ENCODE measurements at places on chromosomes 1 and 21. TPM values are rescaled to one million over a fixed set of nuclear protein-coding genes. Genes with fewer than 3 reads are reported as not detected.

Gene TMPRSS15
- not detected for total RNA-seq

Gene NPHS2
- not detected for total RNA-seq

Gene COL24A1
- total RNA-seq, result 2.9 TPM

Gene FALEC
- total RNA-seq, result not detected
